Stimulated activated CD4-positive, alpha-beta T cell treated with anti-CD3 and anti-CD28 coated beads, Interleukin-4, amount 100 ng/mL, for 24 hours (primary cell): ENCODE measurements at places on chromosomes 2 and 18.

GRCh38 chr2:224645722-224646121, 60.6 kb upstream of the CUL3 start:
- DNase-seq: no peak

DNA sequence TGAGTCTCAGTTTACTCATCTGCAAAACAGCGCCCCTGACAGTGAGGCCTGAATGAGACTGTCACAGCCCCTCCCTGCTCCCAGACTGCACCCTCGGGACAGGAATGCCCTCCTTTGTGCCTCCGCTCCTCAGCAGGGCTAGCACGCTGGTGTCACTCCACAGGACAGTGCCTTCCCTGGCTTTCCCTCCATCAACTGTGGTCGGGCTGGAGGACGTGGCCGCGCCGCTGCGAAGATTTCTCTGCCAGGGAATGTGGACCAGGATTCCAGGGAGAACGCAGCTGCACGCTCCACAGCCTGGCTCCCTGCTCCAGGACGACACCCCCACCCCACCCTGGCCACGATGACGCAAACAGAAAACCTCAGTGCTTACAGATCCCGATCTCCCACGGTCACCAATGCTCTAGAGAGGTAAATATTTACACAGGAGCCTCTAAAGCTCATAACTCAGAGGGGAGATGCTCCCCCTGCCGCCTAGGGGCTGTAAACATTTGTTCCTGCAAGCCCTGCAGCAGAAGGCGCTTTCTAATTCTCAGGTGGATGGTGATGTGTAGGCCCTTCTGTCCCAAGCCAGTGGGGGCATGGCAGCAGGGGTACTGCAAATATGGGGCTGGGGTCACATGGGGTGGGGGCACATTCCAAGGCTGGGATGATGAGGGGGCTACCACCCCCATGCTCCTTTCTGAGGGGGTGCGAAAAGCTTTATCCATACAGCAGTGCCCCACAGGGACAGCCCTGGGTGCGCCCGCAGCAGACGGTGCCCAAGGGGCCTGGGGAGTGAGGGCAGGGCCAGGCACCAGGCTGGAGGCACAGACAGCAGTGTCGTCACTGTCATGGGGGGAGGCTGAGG, 12.4 kb downstream of the HS6ST1 start:
- no peak for DNase-seq

DNA sequence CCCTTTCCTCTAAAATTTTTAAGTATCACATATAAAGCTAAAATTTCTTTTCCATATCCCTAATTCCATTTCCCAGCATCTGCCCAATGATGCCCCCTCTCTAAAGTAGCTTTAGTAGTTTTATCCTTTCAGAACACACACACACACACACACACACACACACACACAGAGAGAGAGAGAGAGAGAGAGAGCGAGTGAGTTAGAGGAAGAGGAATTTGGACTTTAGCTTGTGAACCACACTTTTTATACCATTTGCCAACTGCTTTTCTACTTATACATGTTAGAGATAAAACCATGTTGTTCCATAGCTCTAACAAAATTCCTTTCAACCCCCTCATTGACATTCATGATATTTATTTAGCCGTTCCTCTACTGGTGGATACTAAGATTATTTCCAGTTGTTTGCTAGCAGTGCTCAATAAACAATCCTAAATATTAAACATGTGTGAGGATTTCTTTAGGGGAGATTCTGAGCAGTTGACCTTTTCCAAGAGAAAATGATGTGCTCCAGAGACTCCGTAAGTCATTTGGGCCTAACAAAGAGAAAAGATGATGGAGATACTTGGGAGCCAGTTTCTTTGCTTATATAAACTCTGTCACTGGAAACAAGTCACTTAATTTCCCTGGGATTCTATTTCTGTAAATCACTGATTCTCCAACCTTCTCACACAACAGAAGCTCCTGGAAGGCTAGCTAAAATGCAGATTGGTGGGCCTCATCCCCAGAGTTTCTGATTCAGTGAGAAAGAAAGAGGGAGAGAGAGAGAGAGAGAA, 229.7 kb upstream of the SP5 start:
- no peak for DNase-seq

DNA sequence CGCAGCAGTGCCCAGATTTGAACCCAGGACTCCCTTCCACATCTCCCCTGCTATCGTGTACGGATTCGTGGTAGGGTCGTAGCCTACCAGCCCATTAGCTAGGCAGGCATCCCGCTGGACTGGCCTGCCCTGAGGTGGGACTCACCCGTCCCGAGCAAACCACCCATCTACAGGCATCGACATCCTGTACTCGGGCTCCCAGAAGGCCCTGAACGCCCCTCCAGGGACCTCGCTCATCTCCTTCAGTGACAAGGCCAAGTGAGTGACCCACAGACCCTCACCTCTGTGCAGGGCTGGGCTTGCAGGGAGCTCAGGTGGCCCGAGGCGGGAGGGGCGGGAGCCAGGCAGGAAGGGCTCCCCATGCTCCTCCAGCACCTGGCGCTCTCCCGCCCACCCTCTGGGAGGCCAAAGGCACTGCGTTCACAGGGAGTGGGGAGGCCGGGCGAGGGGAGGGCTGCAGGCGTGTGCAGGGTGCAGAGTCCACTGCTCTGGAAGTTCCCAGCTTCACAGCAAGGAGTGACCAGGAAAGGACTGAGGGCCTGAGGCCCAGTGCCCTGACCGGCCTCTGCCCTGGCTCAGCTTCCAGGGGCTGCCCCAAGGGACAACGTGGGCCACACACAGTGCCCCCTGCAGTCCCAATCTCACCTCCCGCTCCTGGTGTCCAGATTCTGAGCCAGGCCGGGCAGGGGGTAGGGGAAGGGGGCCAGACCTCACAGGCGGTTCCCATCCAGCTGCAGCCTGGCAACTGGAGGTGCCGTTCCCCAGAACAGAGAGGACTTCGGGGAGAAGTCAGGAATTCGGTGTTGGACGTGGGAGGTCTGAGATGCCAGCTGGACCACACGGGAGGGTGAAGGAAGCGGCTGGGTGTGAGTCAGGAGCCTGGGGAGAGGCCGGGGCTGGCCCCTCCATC, 5.4 kb downstream of the AGXT start:
- no peak for DNase-seq

DNA sequence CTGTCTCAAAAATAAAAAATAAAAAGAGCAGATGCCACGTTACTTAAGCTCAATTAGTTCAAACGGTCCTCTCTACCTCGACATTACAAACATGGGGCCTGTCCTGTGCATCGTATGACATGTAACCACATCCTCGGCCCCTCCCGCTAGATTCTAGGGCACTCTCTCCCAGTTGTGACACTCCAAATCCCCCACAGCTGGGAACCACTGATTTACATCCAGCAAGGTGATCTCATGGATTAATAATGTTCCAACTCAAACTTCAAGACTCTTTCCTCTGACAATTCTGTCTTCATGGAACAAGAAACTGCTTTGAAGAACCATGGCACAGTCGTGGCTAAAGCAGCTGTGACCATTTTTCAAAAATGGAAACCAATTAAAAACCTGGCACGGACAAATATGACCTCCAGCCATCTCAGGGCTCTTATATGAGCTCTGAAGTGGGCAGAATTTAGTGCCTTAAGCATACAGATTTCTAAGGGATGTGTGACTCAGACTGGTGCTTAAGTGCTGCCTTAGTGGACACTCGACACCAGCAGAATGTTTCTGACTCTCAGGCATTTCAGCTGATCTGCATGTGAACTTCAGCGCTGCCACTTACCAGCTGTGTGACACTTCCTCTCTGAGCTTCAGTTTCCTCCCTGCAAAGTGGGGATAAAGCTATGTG, 31.7 kb upstream of the ASAP2 start:
- DNase-seq: no peak

DNA sequence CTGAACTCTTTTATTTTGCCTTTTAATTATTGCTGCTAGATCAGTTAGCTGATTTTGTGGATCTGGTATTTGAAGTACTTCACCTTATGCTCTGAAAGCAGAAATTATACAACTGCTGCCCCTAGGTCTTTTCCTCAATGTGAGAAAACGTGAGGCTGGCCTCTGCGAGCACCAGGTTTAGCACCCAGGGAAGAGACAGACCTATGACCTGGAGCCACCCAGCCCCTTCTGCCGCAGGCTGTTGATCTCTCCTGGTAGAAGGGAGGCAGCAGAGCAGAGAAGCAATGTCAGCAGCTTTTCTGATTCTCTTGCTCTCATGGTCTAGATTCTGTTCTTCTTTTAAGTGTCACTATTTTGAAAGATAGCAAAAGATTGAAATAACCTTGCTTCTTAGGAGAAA, 19.9 kb downstream of the TRAPPC12 start:
- no peak for DNase-seq

GRCh38 chr2:1729242-1729641, 15.1 kb downstream of the PXDN start:
- DNase-seq: no peak
